Stimulated activated CD8-positive, alpha-beta memory T cell treated with anti-CD3 and anti-CD28 coated beads, Interleukin-7, amount 100 ng/mL, for 24 hours (primary cell): ENCODE measurements at places on chromosomes 3 and 15.
A peak's percentile ranks its signal among the peaks of the same experiment; 100 is the strongest.

GRCh38 chr3:149414557-149415231 is 37.2 kb upstream of the TM4SF1 start:
- DNase-seq: no peak

GRCh38 chr3:132222868-132223538 is 94.2 kb upstream of the ACP3 start:
- DNase-seq: no peak

- DNase-seq: no peak
Observed at GRCh38 chr3:8453153-8453552, 48.5 kb upstream of the LMCD1 start.

DNA sequence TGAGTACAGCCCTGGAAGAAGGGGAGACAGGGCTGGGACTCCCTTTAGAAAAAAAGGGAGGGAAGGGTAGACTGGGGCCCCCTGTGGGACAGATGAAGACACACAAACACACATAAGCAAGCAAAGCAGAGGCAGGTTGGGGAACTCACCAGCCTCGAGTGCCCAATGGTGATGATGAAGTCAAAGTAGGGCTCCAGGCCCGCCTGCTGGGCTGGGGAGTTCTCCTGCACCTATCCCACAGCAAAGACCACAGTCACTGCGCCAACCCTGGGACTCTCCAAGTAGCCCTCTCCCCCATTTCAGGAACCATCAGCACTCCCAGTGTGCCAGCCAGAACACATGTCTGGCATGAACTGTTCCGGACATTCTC is 4.1 kb downstream of the GORASP1 start:
- DNase-seq: no peak

- no peak for DNase-seq
Observed at GRCh38 chr15:29611057-29611456, 211.2 kb downstream of the TJP1 start.

GRCh38 chr3:146093896-146094295 is 67.1 kb downstream of the PLOD2 start:
- DNase-seq: no peak

GRCh38 chr3:128083396-128083795 is 31.2 kb downstream of the SEC61A1 start:
- DNase-seq: no peak

- DNase-seq: no peak
Observed at GRCh38 chr3:27108322-27108721, 260.9 kb downstream of the NEK10 start.

DNA sequence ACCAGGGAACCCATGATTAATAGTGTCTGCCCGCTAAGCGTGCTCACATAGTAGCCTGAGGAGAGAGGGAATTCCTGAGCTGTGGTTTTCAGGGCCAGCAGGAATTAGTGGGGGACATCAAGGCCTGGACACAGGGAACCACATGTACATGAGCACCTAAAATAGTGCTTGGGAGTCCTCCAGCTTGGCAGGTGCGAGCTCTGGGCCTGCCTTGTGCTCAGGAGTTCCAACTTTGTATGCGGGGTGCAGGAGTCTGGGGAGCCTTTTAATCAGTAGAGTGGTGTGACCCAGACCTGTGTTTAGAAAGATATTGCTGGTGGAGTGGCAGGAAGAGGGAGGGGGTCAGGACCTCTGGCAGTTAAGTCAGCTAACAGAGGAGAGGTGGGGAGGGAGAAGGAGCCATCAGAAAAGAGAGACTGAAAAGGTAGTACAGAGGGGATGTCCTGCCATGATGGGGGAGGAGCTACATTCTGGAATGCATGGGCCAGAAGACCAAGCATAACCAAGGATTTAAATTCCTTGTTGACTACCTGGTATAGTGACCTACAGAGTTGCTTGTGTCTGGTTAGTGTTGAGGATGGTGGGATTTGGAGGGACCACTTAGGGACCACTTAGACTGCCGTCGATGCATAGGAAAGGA is 1.9 kb downstream of the DAG1 start:
- DNase-seq: no peak

GRCh38 chr15:66482539-66482938 is 15.0 kb downstream of the SNAPC5 start:
- no peak for DNase-seq

DNA sequence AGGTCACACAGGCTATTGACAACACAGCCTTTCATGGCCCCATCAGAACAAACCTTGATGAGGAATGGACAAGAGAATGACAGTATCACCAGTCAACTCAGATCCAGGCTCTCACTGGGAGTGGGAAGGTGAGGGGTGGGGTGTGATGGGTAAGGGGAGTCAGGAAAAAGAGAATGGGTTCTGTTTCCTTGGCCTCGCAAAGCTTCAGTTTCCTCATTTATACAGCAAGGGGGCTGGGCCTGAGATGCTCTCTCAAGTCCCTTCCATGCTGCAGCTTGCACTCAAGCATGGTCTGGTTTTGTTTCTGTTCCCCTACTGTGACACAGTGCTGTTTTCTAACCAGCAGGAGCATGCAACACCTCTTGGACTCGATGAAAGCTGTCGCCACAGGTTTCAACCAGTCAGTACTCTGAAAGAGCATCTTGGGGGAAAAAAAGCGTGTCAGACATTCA is 65.7 kb upstream of the IL12A start:
- no peak for DNase-seq

- no peak for DNase-seq
Observed at GRCh38 chr15:59060348-59060747, 44.6 kb upstream of the CCNB2 start.

DNA sequence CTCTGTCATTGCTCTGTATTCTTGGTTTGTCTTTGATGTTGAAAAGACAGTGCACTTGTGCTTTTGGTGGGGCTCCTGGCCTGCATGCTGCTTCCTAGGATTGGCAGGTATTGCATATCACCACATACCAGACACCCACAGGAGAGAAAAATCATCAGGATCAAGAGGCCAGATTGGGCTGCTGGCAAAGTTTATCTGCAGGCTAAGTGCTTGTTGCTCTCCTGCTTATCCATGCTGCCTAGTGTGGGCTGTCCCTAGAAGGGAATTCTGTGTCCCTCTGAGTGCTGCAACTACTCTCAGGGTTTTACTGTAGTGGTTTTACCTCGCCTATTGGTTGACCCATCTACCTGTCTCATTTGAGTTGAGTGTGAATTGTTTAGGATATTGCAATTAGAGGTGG is 833 bp upstream of the SLC22A13 start:
- DNase-seq: no peak

GRCh38 chr15:78422571-78423340 is 15.3 kb upstream of the IREB2 start:
- peak; percentile 38 for DNase-seq

- no peak for DNase-seq
Observed at GRCh38 chr15:32861761-32862160, 144.0 kb downstream of the GREM1 start.

DNA sequence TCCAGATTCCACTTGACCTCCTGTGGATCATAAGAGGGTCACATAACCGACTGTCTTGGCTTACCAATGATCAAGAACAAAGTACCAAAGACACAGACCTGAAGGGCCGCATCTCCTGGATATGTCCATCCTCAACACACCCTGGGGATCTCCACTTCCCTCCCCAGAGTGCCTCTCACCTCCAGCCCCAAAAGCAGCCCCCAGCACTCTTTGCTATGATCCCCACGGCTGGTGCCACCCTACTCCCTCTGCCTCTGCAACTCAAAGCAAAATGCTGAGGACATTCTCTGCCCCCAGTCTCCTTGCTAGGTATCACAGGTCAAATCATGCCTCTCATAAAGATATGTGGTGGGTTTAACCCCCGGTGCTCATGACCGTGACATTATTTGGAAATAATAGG is 32.7 kb downstream of the SLCO2A1 start:
- DNase-seq: no peak

DNA sequence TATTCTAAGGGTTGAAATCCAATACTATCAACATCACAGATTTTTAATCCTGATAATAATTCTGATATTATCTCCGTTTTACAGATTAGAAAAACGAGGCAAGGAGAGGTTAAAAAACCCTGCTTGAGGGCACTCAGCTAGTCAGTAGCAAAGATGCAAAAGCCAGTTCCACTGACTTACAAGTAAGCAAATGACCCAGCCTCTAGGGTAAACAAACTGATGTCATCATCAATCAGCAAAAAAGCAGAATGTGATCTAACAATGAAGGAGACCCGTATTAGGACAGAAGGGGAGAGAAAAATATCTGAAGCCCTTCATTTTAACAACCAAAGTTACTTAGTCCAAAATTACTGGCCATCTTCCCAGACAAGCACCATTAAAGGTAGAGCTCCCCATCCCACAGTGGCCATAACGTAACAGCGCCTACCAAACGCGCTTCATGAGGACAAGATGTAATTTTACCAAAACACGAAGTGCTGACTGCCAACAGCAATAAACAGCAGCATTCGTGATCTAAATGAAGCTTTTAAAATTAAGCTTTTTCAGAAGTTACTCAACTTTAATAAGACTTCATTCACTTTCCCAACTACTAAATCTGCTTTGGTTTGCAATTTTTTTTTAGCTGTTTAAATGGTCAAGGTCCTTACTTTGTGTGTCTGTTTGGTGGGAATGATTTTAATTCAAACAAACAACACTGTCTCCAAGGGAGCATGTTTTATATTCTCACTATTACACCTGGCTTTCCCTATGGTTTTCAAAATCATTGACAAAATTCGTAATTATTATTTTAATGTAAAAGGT is 176.6 kb downstream of the OSBPL10 start:
- DNase-seq: no peak

- DNase-seq: no peak
Observed at GRCh38 chr15:57196865-57197264, 179.4 kb upstream of the CGNL1 start.

- no peak for DNase-seq
Observed at GRCh38 chr3:130960139-130960795, 66.4 kb downstream of the ASTE1 start.

DNA sequence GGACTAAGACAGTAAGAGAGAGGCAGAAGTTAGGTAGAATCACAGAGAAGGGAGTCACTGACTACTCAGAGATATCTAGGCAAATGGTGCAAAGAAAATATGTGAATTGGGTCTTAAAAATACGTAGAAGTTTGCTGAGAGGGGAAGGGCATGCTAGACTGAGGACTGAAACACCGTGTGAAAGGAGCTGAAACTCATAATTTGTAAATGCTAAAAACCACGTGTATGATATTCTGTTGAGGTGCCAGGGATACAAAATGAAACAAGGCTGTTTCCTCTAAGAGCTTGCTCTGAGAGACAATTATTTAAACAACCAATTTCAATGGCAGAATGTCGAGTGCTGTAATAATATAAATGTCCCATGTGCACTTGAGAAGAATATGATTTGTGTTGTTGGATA is 47.2 kb downstream of the NCK1 start:
- no peak for DNase-seq

DNA sequence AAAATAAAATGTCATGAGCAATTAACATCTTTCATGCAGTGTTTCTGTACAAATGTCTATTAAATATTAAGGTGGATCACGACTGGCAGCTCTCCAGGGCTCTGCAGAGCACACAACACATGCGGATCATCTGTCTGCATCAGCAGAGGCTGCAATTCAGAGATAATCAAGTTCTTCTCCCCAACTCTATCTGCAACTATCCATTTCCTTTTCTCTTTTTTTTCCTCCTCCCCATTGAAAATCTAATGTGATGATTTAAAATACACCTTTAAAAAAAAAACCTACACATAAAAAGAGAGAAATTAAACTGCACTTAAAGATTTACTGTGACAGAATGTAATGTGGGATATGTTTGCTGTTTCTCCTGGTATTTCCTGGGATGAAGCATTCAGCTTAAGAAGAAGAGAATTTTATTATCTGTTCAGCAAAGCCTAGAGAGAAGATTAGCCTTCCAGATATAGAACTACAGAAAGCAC is 352.6 kb upstream of the CCDC54 start:
- no peak for DNase-seq

DNA sequence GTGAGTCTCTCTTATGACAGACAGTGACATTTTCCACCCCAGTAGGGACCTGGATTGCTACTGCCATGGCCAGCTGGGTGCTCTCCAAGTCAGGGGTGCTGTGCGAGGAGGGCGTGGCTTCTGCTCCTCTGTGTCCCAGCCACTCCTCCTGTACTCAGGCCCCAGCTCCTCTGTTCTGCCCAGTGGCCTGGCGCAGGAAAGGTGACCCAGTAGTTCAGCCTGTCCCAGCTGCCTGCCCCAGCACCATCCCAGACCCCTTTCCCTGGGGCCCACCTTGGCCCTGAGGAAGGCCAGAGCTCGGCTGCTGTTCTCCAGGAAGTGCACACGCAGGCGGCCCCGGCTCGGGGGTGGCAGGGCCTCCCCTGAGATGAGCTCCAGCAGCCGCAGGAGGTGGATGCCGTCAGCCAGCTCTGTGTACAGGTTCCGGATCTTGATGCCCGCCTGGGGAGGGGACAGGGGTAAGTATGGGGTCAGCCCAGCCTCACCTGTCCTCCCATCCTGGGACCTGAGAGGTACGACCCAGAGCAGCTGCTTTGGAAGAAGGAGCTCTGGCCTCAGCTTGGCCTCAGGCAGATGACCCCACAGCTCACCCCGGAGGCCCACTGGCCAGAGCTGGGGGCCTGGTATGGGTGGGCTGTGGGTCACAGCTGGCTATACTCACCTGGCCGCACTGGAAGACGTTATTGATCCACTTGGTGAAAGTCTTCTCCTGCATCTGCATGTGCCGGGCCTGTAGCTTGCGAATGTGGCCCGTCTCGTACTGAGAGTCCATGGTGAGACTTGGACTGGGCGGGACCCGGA is 1.0 kb downstream of the SPTBN5 start:
- DNase-seq: no peak

GRCh38 chr3:62133015-62133414 is 240.3 kb downstream of the FEZF2 start:
- DNase-seq: no peak

DNA sequence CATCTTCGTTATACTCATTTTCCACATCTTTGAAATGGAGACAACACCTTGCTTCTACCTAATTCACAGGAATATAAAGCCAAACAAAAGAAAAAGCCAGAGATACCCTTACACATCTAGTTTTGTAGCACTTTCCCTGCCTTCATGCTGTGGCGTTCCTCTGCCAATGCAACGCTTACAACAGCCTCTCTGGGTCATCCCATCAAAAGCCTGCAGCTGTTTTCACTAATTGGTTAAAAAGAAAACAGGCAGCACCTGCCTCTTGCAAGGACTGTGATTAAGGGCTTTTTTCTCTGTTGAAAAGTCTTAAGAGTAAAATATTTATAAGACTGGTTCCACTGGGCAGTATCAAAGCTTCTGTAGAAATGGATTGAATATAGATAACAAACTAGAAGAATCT is 120.3 kb downstream of the FMN1 start:
- DNase-seq: no peak

DNA sequence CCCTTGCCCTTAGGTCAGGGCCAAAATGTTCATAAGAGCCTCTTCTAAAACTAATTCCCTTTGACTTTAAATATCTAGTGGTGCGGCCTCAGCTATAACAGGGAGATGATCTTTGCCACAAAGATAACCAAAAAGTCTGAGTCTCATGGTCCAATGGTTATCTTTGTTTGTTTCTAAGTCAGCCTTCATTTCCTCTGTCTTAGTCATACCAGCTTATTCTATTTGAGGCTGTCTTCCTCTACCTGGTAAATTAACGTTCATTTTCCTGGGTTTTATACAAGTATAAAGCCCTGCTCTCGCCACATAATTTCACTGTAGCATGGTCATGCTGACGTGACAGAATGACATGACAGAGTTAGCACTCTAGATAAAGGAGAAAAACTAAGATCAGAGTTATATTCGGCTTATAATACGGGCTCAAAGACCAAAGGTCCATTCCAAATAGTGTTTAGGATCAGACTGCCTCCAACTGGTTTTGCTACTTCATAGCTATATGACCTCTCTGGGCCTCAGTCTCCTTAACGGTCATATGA is 18.4 kb downstream of the ZNF860 start:
- DNase-seq: no peak
